ENCODE measurements at places on chromosomes 16 and 17.

GRCh38 chr16:19179546-19180490 lies 11.8 kb downstream of the SYT17 start:
- peak; percentile 92 for DNase-seq

GRCh38 chr16:3165111-3165822 lies 22.7 kb upstream of the OR1F1 start:
- DNase-seq = no peak

DNA sequence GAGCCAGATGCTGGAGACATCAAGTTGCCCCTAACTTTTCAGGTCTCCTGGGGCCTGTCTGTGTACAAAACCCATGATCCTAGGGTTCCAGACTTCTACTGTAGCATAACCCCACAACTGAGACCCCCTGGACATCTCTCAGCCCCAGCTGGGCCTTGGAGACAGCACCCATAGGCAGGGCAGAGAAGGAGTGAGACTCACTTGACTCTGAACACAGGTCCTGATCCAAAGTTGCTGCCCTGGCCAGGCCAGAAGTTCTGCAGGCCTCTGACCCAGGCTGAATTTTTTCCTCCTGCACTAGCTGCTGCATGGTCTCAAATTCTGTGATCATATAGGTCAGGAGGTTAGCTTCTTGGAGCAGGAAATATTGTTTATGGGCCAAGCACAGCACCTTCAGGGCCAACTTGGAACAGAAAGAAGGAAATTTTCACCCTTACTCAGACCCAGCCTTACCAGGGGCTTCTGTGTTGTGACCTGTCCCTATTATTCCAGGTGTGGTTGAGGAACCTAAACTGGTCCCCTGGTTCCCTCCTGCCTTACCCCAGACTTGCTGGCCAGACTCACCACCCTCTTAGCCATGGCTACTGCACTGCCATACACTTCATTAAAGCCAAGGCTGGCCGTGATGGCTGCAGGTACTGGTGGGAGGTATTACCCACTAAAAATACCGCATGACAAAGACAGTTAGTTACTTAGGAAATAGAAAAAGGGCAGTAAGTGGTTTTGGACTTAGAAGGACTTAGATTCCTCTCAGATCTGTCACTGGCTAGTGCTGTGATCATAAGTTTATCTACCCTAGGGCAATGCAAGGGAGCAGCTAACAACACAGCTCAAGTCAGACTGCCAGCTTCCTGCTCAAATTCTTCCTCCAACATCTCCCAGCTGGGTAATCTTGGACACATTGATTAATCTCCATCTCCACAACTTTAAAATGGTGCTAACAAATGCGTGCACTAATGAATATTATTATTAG lies 2180.1 kb downstream of the TP53TG3F start:
- no peak for DNase-seq

GRCh38 chr16:86714166-86714565 lies 135.8 kb downstream of the FOXL1 start:
- DNase-seq = no peak

GRCh38 chr17:63140255-63140654 lies 174.2 kb downstream of the TANC2 start:
- peak; percentile 91 for DNase-seq

GRCh38 chr16:83992624-83993023 lies 24.6 kb downstream of the NECAB2 start:
- DNase-seq = no peak

GRCh38 chr17:35743626-35744328 lies 9.3 kb downstream of the GAS2L2 start:
- DNase-seq = peak; percentile 75

- peak; percentile 49 for DNase-seq
These were observed 22.2 kb downstream of the HLF start for GRCh38 chr17:55286681-55287589.

GRCh38 chr17:50087246-50087911 lies 7.8 kb upstream of the PDK2 start:
- peak; percentile 51 for DNase-seq

GRCh38 chr16:3243882-3244281 lies 8.9 kb upstream of the ZNF200 start:
- DNase-seq = no peak

GRCh38 chr17:53033297-53033696 lies 789.4 kb upstream of the KIF2B start:
- DNase-seq = no peak

GRCh38 chr16:66900721-66901441 lies 17.8 kb downstream of the CDH16 start:
- no peak for DNase-seq
